ENCODE measurements at places on chromosomes 12 and 14. TPM values are rescaled to one million over a fixed set of nuclear protein-coding genes. Genes with fewer than 3 reads are reported as not detected.

- no peak overlapping the region for H3K4me3 ChIP-seq
- H3K27ac ChIP-seq, result no peak overlapping the region
- no peak for DNase-seq
- no peaks in the 10 kb centered on the region for H3K4me1 ChIP-seq
- H3K27me3 ChIP-seq, result no peaks in the 10 kb centered on the region
Measured at GRCh38 chr12:104299842-104300481, 3.6 kb upstream of the EID3 start.

- no peaks in the 10 kb centered on the region for H3K4me1 ChIP-seq
- no peaks in the 10 kb centered on the region for H3K36me3 ChIP-seq
- DNase-seq, result no peak
- no peaks in the 10 kb centered on the region for H3K27me3 ChIP-seq
Measured at GRCh38 chr12:43978556-43978955, 142.7 kb downstream of the TMEM117 start.

GRCh38 chr14:31994391-31995033 is 82.6 kb upstream of the ARHGAP5 start:
- peaks cover 6% of the 10 kb centered on the region for H3K4me1 ChIP-seq
- H3K4me3 ChIP-seq, result no peak overlapping the region
- H3K27me3 ChIP-seq, result no peaks in the 10 kb centered on the region
- H3K27ac ChIP-seq, result no peak overlapping the region
- DNase-seq, result no peak

DNA sequence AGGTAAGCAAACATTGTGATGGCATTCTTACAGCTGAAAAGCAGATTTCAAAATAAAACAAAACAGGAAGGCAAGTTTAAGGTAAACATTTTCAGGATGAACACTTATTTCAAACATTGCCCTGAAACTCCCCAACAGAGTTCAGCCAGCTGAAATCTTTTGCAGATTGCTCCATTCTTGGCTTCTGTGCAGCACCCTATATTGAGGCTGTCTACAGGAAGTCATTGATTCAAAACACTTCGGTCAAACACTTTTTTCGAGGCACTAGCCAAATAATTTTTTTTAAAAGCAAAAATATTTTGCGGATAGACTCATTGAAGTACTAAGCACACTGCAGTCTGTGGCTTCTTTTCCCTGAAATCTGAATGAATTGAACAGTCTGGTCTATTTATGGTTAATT is 318.1 kb upstream of the PDE3A start:
- no peaks in the 10 kb centered on the region for H3K4me1 ChIP-seq
- H3K27ac ChIP-seq, result no peak overlapping the region
- no peaks in the 10 kb centered on the region for H3K36me3 ChIP-seq
- no peaks in the 10 kb centered on the region for H3K27me3 ChIP-seq
- DNase-seq, result no peak

DNA sequence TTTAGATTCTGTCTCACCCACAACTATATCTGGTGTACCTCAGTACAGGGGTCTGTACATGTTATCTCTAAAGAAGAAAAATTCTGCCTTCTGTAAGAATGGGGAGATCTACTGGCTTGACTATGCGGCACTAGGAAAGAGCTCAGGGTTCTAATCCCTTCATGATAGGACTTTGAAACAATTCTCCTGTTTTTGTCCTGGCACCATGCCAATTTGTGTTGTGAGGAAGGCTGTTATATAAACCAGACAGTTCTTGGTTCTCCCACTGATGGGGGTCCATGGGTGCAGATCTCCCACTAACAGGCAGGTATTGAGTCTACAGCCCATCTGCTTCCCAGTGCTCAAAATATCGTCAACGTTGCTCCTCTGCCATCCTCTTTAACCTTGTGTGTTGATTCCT is 883.7 kb downstream of the GALC start:
- no peaks in the 10 kb centered on the region for H3K36me3 ChIP-seq
- H3K27me3 ChIP-seq, result no peaks in the 10 kb centered on the region
- no peak for DNase-seq
- H3K4me1 ChIP-seq, result no peaks in the 10 kb centered on the region
- no peak overlapping the region for H3K27ac ChIP-seq
- H3K4me3 ChIP-seq, result no peak overlapping the region

ERG28 gene
- 7.6 TPM for total RNA-seq

FOXN4 gene
- total RNA-seq, result not detected

AMDHD1 gene
- 2.1 TPM for total RNA-seq

OTOGL gene
- total RNA-seq, result 0.60 TPM

Measured in tibial nerve (tissue), 4 donors.